ENCODE measurements at places on chromosomes 11 and 22. TPM values are rescaled to one million over a fixed set of nuclear protein-coding genes. Genes with fewer than 3 reads are reported as not detected.

The RIMBP3B gene
- total RNA-seq = 0.30 TPM

The GUCY1A2 gene
- total RNA-seq = 0.05 TPM

The OR4C45 gene
- not detected for total RNA-seq

The SCO2 gene
- 6.4 TPM for total RNA-seq

The NRIP3 gene
- 0.83 TPM for total RNA-seq

The SLC22A25 gene
- total RNA-seq = not detected

The CLDN25 gene
- not detected for total RNA-seq

The BSX gene
- total RNA-seq = not detected

The NDUFV1 gene
- total RNA-seq = 143 TPM

The FXYD2 gene
- total RNA-seq = 16.3 TPM

The MTNR1B gene
- total RNA-seq = not detected

The C11orf86 gene
- total RNA-seq = 50.6 TPM

The SELENOO gene
- 19.0 TPM for total RNA-seq

The KRTAP5-2 gene
- not detected for total RNA-seq

The C11orf87 gene
- 0.05 TPM for total RNA-seq

The DGCR6 gene
- 2.0 TPM for total RNA-seq

The GGT5 gene
- total RNA-seq = 4.0 TPM

The ISX gene
- total RNA-seq = not detected

The DCHS1 gene
- 0.09 TPM for total RNA-seq

The RASGRP2 gene
- 1.7 TPM for total RNA-seq

The MMP12 gene
- total RNA-seq = 0.06 TPM

The ZP1 gene
- 0.14 TPM for total RNA-seq

The IFITM5 gene
- total RNA-seq = not detected

Measured in A549 treated with Hydrocortisone at 1 μM for 4 hours (cell line).